ENCODE measurements at places on chromosomes 4 and X.

DNA sequence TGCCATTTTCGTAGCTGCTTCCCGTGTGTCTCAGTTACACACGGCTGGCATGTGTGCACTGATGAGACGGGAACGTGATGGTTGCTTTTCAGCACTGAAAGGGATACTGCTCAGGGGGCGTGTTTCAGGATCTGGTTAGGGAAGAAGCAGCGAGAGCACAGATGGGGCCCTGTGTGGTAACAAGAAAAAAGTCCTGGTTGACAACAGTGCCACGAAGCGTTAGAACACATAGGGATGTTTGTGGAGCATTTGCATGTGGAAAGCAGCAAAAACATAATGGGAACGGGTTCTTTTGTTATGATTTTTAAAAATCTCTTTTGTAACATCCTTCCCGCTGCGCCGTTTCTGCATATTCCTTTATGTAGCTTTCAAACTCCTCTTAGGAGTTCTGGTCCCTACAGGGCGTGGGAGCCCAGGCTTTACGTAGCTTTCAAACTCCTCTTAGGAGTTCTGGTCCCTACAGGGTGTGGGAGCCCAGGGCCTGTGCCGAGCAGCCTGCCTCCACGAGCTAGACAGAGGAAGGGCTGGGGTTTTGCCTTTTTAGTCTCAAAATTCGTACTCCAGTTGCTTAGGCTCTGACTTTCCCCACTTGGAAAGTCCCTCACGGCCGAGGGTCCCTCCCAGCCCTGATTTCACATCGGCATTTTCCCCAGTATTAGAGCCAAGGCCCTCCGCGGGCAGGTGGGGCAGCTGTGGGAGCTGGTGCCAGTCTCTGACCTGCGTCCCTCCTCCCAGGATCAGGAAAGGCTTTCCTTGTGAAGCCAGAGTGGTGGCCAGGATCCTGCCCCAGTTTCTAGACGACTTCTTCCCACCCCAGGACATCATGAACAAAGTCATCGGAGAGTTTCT lies 11.0 kb upstream of the MSANTD1 start:
- DNase-seq: no peak

- DNase-seq: no peak
Measured at GRCh38 chr4:114041117-114041475, 61.6 kb upstream of the ARSJ start.

DNA sequence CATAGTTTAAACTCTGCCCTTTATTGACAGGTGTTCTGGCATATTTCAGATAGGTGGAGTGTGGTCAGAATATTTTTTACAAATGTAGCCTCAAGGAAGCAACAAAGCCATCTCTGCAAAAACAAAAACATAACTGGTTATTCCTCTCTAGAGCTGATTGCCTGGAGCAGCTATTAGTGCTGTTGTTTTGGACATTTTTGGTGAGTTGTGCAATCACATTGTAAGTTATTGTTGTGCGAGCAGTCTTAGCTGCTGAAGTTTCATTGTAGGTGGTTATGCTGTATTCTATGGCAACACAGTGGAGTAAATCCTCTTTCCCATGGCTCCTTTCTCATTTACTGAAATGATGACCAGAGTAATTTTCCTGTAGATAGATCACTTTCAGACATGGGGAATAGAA lies 1413.0 kb downstream of the PCDH7 start:
- no peak for DNase-seq

DNA sequence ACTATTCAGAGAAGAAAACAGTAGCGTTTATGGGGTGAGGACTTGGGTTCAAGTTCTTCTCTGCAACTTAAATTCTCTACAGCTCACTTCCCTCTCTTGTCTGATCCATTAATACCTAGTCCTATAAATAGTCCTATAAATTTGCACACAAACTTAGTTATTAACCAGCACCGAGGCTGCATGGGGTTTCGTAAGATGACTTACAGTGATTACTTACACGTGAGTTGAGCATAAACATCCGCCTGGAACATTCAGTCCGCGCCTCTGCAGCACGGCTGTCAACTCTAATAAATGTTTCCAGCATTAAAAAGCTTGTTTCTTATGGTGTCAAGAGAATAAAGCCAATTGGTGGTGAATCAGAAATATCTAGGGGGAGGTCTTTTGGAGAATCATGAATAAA lies 103.0 kb upstream of the ENPP6 start:
- no peak for DNase-seq

- peak; percentile 63 for DNase-seq
Measured at GRCh38 chr4:146243141-146243882, 29.0 kb downstream of the REELD1 start.

DNA sequence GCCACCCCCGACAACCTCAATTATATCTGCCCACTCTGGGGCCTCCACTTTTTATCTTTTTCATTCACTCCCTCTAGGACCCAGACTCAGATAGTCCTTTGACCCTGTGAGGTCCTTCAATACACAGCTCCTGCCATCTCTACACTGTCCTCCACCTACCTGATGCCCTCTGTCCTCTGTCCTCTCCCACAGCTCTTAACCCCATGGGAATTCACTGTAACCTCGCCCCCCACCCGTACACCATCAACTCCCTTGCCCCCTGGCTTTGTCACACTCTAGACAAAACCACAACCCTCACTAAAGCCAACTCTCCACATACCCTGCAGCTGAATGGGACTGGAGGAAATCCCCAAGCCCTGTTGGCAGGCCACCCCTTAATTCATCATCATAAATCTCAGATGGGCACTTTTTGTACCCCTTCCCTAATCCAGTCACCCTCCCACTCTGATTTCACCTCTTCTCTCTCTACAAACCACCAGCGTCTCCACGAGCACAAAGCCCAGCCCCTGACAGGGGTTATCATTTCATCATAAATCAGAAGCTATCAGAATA lies 52.3 kb upstream of the ENPP6 start:
- no peak for DNase-seq

- DNase-seq: no peak
Measured at GRCh38 chr4:10171055-10171454, 54.5 kb upstream of the WDR1 start.

All from activated CD4-positive, alpha-beta T cell treated with anti-CD3 and anti-CD28 coated beads, Interleukin-10, Interleukin-2, amounts not matched to agents 100 ng/mL and 50 ng/mL, durations not matched to agents 16 hours and 8 hours (primary cell).